ENCODE measurements at places on chromosomes 1 and 21.

DNA sequence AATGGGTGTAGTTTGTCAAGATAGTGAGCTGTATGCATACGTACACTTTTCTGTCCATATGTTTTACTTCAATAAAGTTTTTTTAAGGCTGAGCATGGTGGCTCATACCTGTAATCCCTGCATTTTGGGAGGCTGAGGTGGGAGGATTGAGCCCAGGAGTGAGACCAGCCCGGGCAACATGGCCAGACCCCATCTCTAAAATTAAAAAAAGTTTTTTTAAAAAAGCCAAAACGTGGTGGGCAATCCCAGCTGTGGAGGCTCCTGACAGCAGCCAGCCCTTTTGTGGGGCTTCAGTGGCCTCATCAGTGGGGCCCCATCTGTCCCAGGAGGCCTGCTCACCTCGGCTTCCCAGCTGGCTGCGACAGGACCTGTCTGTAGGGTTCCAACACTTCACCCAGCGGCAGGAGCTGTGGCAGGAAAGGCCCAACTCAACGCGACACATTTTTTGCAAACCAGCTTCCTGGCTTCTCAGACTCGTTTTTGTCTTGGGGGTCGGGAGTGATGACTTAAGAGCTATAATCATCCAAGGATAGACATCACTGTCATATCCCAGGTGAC, 56.9 kb upstream of the LBR start:
- no peak for DNase-seq

DNA sequence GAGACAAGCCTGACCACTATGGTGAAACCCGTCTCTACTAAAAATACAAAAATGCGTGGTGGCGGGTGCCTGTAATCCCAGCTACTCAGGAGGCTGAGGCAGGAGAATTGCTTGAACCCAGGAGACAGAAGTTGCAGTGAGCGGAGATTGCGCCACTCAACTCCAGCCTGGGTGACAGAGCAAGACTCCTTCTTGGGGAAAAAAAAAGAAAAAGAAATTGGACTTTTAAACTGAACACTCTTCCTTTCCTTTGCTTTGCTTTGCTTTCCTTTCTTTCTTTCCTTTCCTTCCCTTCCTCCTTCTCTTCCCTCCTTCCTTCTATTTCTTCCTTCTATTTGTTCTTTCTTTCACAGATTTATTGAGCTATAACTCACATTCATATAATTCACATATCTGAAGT, 43.3 kb upstream of the PUM1 start:
- no peak for DNase-seq

- DNase-seq, result no peak
Measured at GRCh38 chr1:113941245-113941559, 12.1 kb downstream of the HIPK1 start.

DNA sequence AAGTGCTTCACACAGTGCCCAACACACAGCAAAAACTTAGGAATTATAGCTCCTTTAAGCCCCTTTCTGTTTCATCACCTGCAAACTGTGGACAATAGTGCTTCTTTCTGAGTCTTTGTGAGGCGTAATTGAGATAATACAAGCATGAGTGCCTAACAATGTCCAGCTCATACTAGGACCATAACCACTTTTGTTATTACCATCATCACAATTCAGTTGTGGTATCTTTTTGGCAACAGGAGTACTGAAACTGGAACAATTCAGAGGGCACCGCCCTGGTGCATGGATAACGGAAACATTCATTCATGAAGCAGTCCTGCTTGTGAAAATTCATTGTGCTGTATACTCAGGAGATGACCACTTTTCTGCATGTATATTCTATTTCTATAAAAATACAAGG, 18.2 kb downstream of the DNAJC11 start:
- DNase-seq, result no peak

DNA sequence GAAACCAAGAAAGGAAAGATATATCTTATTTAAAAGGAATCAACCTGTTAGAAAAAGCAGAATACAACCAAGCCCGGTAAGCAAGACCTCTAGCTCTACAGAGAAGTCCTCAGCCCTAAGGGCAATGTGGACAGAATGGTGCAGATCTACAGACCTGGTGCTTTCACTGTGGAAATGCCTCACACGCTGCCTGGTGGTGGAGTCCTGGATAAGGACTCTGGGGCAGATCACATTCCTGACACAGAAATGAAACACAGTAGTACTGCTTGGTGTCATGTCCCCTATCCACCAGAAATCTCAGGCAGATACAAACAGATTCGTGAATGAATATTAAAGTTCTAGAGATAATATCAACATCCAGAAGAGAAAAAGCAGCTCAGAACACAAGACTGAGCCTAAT, 6.8 kb downstream of the CNN3 start:
- DNase-seq, result no peak

DNA sequence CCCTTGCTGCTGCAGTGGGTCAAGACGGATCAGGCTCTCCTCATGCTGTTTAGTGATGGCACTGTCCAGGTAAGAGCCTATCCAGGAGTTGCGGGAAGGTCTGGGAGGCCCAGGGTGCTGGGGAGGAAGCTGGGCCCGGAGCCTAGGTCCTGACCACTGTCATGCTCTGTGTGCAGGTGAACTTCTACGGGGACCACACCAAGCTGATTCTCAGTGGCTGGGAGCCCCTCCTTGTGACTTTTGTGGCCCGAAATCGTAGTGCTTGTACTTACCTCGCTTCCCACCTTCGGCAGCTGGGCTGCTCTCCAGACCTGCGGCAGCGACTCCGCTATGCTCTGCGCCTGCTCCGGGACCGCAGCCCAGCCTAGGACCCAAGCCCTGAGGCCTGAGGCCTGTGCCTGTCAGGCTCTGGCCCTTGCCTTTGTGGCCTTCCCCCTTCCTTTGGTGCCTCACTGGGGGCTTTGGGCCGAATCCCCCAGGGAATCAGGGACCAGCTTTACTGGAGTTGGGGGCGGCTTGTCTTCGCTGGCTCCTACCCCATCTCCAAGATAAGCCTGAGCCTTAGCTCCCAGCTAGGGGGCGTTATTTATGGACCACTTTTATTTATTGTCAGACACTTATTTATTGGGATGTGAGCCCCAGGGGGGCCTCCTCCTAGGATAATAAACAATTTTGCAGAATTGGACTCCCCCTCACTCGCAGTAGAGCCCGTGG, 1.7 kb downstream of the DYNLT4 start:
- no peak for DNase-seq

- no peak for DNase-seq
Measured at GRCh38 chr1:177922209-177922608, 47.6 kb downstream of the SEC16B start.

GRCh38 chr21:33273044-33273443, 6.9 kb downstream of the IL10RB start:
- DNase-seq, result no peak

- no peak for DNase-seq
Measured at GRCh38 chr1:8649027-8649426, 168.4 kb downstream of the RERE start.

DNA sequence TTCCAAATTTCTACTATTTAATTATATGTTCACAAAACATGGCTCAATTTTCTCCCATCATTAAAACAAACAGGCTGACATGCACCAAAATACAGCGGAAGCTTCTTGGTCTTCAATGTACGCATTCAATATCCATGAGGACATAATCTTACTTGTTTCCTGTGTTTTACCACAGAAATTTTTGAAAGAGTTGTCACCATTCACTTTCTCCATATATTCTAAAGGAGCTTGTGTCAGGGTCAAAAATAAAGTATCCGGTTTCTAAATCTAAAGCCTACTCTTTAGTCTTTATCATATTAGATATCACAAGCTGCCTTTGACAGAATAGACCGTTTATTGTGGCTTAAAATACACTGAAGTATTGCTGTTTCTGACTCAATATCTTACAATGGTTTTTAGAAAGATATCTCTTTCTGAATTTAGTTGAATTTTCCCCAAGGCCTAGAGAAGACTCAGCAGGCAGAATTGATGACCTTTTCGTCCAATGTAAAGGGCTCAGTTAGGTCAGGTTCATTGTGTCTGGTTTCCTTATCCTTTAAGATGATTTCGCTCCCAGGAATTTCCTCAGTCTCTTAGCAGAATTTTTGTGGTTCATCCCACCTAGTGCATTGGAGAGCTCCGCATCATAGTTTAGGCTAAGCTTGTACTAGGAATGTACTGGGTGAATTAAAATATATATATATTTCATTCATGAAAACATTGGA, 717.2 kb downstream of the NCAM2 start:
- peak; percentile 84 for DNase-seq

- no peak for DNase-seq
Measured at GRCh38 chr21:33490991-33491372, 534 bp downstream of the DNAJC28 start.

DNA sequence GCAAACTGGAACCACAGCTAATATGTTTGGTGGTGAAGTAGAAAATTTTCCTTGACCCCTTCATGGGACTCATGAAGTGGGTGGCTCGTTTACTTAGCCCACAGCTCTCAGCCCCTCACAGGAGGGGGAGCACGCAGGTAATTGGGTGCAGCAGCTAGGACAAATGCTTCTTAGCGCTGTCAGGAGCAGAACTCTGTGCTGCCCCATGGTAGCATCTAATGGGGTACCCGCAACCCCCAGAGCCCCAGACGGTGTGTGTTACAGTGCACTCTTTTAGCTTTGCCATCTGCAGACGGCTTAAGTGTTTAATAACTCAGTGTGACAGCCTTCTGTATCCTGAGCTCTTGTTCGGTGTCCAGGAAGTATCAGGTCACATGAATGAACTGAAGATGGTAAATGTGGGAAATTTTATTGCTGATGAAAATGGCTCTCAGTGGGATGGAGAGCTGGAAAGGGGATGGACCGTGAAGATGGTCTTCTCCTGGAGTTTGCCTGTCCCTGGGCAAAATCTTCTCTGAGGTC, 189.6 kb upstream of the ZRANB2 start:
- DNase-seq, result no peak

- no peak for DNase-seq
Measured at GRCh38 chr1:183585038-183585437, 5.2 kb downstream of the NCF2 start.

DNA sequence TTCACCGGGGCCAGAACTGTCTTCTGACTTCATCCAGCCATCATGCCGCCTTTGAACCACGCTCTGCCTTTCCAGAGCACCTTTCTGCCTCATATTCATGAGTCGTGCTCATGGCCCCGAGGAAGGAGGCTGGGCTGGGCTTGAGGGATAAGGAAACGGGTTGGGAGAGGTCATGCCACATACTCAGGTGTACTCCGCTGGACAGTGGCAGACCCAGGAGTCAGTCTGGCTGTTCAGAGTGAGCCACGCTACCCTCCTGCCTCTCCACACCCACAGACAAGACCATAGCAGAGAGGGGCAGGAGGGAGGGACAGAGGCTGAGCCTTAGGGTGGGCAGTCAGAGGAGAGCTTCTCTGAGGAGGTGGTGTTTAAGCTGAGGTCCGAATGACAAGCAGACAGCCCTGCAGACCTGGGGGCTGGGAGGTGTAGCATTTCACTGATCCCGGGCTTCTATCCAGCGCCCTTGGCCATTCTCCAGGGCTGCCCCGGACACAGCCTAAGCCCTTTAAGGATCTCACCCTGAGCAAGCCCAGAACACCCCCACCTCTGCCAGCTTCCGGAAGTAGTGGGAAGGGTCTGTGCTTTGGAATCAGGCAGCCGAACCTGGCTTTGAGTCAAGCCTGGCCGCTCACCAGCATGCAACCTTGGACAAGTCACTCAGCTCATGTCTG, 102.3 kb downstream of the LACTBL1 start:
- no peak for DNase-seq

- DNase-seq, result no peak
Measured at GRCh38 chr1:1136547-1137230, 20.8 kb upstream of the C1orf159 start.

GRCh38 chr1:219149009-219149577, 24.6 kb upstream of the LYPLAL1 start:
- no peak for DNase-seq

- no peak for DNase-seq
Measured at GRCh38 chr1:43008115-43009060, 49.7 kb upstream of the SLC2A1 start.

DNA sequence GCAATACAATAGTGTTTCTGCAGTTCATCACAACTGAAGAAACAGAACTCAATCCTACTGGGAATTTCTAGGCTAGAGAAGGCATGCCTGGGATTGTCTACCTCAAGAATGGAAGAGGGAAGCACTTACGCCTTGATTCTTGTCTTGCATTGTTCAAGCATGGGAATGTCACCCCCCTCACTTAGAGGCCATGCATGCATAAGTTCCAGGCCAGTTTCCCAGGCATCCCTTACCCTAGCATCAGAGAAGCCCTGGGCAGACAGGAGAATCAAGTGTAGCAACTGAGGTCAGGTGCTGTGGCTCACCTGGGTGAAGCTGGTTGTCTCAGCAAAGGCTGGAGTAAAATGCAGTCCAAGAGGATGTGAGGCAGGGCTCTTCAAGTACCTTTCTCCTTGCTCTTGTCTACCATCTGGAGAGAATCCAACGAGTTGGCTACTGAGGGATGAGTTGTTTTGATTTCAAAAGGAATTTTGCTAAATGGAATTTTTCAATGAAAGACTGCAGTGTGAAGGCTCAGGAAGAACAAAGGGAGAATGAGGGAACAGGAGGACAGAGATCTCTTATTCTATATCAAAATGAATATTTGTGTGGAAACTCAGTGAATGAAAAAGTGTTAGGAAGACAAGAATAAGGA, 174.3 kb downstream of the NEK7 start:
- DNase-seq, result no peak

- DNase-seq, result peak; percentile 7
Measured at GRCh38 chr1:42529724-42530181, 66.7 kb downstream of the CCDC30 start.

GRCh38 chr1:232218955-232219865, 410.7 kb downstream of the SIPA1L2 start:
- DNase-seq, result no peak

Data from AG04449 (cell line).